HS-5 (cell line): ENCODE measurements at places on chromosomes 4 and X.
A peak's percentile ranks its signal among the peaks of the same experiment; 100 is the strongest.

DNA sequence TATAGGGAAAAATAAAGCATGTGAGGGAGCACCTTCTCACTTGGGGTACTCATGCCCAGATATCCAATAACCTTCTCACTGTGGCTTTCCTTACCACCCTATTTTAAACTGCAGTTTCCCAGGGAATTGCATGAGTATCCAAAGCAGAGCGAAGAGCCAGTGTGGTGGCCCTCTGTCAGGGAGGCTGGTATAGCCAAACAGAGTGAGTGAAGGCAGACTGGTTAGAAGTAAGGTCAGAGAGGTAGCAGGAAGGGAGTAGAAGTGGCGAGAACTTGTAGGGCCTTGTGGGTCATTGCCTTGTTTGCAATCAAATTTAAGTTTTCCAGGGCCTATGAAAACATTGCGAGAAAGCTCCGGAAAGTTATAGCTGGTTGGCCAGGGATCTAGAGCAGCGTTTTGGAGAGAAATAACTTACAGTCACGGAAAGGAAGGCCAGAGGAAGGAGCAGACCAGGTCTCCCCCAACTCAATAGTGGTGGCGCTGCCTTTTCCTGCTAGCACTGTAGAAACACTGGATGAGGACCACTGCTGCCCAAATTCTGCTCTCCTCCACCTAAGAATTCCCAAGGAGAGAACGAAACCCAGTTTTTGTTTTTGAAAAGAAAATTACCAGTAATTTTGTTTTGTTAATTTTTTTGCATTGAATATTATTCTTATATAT lies 77.2 kb downstream of the PDLIM5 start:
- no peak for DNase-seq

DNA sequence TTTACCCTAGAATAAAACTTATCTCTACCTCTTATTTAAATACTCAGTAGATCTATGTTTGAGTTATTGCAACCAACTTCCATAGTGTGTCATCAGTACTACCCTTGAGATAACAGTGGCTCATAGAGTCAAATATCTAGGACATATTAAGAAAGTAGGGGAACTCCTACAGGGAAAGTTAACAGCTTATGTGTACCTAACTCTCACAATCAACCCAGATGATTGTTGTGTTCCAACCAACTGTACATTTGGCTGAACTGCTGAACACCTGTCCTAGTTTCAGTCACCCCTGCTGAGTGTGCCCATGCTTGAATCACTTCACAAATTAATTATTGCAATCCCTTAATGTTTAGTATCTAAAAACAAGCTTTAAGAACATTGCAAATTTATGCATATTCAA lies 244.2 kb upstream of the GRID2 start:
- no peak for DNase-seq

GRCh38 chr4:92050875-92051274 lies 252.9 kb upstream of the GRID2 start:
- no peak for DNase-seq

DNA sequence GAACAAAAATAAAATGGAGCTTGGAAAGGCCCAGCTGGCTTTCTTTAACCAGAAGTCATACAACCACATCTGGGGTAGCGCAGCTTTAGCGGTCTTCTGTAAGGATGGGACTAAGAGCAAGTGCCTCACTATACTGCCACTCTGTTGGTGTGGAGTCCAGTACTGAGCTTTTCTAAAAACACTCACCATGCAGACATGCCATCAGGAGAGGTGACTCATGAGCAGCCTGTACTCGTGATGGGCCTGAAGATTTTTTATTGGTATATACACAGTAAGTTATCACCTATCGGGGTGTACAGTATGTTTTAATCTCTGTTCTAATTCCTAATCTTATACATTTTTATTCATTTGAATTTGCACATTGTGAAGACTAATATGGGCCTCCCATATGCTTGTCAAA lies 9.6 kb downstream of the PPP3CA start:
- no peak for DNase-seq

- DNase-seq: no peak
These were observed 299.5 kb downstream of the ARHGAP24 start for GRCh38 chr4:85774489-85774888.

GRCh38 chrX:117771384-117771783 lies 345.2 kb downstream of the KLHL13 start:
- DNase-seq: no peak

DNA sequence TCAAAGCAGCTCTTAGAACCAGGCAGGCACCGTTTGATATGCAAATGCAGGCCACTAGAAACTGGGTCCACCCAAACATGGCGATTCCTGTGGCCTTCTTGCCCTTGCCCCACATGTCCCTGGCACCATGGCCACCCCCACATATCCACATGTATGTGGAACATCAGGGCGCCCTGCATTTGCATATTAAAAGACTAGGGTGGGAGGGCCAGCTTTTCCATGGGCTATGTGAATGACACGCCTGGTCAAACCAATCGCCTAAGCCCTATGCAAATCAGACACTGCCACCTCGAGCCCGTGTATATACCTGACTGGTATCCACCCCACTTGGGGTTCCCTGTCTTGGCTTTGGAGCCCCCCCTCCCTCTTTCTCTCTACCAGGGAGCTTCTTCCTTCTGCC lies 107.0 kb downstream of the ABLIM2 start:
- no peak for DNase-seq

- no peak for DNase-seq
These were observed 23.9 kb downstream of the ADGRA3 start for GRCh38 chr4:22491939-22492338.

- DNase-seq: no peak
These were observed 218.7 kb upstream of the SPOCK3 start for GRCh38 chr4:167452922-167453430.

- DNase-seq: no peak
These were observed 213.5 kb upstream of the POF1B start for GRCh38 chrX:85592980-85593379.

- DNase-seq: no peak
These were observed 218.8 kb downstream of the SNCA start for GRCh38 chr4:89618151-89618550.

DNA sequence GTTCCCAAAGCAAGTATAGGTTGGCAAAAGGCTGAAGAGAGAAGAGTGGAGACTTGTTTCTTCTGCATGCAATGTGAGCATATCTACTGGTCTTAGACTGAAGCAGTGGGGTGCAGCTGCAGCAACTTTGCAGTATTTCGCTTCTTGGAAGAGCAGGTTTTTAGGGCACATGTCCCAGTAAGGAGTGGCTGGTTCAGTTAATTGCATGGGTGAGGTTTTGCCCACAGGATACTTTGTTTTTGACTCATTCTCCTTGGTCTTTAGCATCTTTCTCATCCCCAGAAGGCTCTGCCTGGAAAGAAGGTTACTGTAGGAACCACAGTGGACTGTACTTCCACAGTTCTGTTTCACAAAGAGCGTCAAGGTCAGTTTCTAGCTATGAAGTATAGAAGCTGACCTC lies 68.0 kb upstream of the NR3C2 start:
- no peak for DNase-seq

DNA sequence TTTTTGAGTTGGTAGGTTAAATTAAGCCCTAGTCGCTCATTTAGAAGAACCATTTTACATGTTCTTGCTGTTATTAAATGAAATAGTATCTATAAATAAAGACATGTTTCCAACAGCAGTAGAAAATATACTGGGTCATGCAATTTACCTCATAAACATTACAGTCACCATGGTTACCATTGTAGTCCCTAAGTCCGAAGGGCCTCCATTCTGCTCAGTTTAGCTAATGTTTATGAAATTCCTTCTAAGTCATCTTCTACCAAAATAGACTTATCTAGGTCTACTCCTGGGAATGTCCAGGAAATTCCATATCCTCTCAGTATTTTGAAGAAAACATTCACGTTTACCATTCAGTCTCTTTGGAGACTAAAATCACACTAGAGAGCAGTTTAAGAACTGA lies 292.5 kb upstream of the DCAF8L1 start:
- DNase-seq: no peak

DNA sequence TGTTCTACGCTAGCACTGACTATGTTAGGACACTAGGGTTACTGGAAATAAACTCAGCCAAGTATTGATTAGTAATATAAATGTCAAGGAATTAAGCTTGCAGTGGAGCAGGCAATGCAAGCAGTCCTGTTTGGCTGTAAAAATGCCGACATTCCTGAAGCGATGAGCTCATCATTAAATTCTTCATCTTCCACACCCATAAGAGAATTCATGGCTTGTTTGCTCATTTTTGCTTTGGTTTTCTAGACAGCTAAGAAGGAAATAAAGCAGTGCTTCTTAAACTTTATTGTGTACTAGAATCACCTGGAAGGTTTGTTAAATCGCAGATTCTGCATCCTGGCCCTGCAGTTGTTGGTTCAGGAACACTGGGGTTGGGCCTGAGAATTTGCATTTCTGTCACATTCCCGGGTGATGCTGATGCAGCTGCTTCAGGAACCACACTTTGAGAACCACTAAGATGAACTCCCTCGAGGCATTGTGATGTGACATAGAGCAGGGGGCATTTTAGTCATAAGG lies 17.8 kb downstream of the ANXA3 start:
- DNase-seq: peak; percentile 74

- DNase-seq: no peak
These were observed 653.3 kb downstream of the ARAP2 start for GRCh38 chr4:35591035-35591434.

DNA sequence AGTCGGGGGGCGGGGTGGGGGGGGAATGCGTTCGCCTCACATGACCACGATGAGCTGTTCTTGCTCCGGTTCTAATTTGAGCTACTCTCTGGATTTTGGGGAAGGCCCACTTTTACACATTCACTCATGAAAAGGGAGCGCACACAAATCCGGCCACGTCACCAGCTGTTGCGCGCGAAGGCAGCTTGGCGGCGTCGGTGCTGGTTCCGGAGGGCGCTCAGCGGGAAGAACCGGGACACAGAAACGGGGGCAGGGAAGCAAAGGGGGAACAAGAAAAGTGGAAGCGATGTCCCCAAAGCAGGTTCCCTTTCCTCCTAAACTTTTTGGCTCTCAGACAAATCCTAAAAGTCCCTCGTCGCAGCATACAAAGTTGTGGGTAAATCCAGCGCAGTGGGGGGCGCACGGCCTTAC lies 605 bp downstream of the ANXA5 start:
- DNase-seq: no peak

DNA sequence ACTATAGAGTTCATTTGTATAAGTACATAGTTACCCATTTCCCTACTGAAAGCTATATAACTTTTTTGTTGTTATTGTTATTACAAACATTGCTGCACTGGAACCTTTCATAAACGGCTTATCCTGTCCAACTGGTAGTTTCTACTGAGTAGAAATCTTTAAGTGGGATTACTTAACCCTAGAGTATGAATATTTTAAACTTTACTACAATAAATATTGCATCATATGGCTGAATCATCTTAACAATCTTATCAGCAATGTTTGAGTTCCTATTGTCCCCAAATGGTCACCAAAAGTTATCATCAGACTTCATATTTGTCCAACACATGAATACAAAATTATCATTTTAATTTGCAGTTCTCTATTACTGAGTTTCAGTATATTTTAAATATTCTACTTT lies 40.5 kb downstream of the LCORL start:
- DNase-seq: no peak

- no peak for DNase-seq
These were observed 346.3 kb upstream of the FSTL5 start for GRCh38 chr4:162510115-162510514.

- no peak for DNase-seq
These were observed 632.6 kb upstream of the INTU start for GRCh38 chr4:127000110-127000509.

GRCh38 chrX:132165651-132166050 lies 37.8 kb upstream of the FRMD7 start:
- no peak for DNase-seq

- DNase-seq: no peak
These were observed 156.9 kb upstream of the TTC29 start for GRCh38 chr4:147102596-147102995.

DNA sequence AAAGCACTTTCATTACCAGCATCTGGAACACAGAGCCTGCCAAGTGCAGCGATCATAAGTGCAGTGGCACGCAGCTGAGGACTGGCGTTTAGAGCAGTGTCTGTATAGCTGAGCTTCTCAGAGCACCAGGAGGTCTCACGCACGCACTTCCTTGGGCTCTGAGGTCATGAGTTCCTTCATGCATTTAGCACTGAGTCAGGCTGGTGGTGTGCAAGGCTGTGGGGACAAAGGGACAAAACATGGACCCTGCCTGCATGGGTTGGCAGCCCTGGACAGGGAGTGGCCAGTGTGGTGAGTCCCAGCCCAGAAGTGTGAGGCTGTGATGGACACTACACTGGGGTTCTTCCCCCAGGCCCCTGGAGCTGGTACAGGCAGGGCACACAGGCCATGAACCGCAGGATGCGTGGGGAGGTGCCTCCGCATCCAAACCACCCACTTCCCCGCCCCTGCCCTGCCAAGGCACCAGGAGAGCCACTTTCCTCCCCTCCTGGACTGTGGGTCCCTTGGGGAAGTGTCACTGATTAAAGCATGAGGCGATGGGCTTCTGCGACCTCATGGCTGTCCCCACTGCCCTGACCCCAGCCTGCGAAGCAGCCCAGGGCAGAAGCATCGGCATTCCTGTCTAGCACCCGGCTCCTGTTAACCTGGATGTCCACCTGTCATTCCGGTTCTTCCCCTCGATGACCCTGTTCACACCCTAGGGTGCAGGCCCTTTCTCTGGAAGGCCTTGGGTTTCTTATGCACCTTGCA lies 37.2 kb upstream of the GPR78 start:
- no peak for DNase-seq
